Right lung (tissue), 10 donors: ENCODE measurements at places on chromosomes 12 and 14. TPM values are rescaled to one million over a fixed set of nuclear protein-coding genes. Genes with fewer than 3 reads are reported as not detected.

The CMTM5 gene
- 3.9 TPM for polyA plus RNA-seq

The NID2 gene
- polyA plus RNA-seq, result 191 TPM

The LALBA gene
- not detected for polyA plus RNA-seq

The EXD2 gene
- 28.0 TPM for polyA plus RNA-seq

The RNASE2 gene
- polyA plus RNA-seq, result 1.2 TPM

The PMCH gene
- polyA plus RNA-seq, result not detected

The SNAPC1 gene
- 12.5 TPM for polyA plus RNA-seq

The POTEM gene
- not detected for polyA plus RNA-seq

The ADCY4 gene
- 26.9 TPM for polyA plus RNA-seq

The GPR135 gene
- polyA plus RNA-seq, result 6.0 TPM

DNA sequence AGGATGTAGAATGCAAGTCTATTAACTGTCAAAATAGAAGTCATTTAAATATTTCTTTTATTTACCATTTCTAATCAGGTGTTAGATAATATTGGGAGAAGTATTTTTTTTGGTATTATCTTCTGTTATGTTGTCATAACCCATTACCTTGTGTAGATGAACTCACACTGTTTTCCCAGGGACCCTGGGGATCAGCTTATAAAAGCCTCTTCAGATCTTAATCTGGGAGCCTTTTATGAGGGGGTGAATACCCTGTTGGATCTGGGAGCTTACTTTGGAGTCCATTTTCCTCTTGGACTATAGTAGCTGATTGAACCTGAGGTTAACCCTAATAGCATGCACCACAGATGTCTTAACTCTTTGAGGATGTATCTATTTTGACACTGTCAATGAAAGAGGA lies 176.3 kb upstream of the ATP2B1 start:
- no peak for DNase-seq

- no peak for DNase-seq
These were observed 263.5 kb upstream of the USP15 start for GRCh38 chr12:61996717-61997116.

- no peak for DNase-seq
These were observed 73.7 kb upstream of the RAP1B start for GRCh38 chr12:68536885-68537485.

DNA sequence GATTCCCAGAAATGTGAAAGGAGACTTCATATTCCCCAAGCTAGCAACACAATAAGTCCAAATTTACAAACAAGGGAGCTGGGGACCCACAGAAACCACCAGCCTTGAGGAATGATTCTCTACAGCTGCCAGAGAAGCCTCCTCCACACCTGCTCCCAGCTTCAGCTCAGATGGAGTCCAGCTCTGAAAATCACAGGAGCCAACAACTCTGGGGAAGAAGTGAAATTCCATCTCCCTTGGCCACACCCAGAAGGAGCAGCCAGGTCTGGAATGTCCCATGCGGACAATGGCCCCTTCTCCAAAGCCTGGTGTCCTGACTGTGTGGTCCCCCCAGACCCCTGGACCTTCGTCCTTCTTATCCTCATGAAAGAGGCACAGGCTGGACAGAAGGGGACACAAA lies 45.4 kb downstream of the SYNE3 start:
- DNase-seq, result no peak

DNA sequence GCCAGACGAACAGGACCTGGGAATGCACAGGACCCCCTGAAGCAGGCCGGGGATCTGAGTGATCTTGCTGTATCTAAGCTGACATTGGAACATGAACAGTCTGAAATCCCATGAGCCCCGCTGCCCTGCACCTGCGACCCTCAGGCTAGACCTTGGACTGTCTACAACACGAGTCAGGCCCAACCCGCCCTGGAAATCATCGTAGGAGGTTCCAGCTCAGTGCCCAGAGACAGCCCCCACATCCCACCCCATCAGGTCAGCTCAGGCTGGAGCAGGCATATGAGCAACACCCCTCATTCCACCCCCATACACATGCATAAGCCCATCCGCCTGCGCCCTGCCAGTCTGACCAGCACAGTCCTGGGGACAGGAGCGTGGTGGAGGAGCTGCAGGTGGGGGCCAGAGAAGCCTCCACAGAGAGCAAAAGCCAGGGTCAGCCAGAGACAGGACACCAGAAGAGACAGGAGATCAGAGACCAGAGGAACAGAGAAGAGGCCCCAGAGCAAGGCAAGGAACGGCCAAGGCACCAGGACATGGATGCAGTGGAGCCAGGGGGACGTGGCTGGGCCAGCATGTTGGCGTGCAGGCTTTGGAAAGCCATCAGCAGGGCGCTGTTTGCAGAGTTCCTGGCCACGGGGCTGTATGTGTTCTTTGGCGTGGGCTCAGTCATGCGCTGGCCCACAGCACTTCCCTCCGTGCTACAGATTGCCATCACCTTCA lies at the start of gene AQP6:
Gene AQP6, plus strand, starts transcription at position 307 of the 720 bp plus-strand sequence. Its CDS starts 227 bp downstream, at position 534.
- no peak for DNase-seq

DNA sequence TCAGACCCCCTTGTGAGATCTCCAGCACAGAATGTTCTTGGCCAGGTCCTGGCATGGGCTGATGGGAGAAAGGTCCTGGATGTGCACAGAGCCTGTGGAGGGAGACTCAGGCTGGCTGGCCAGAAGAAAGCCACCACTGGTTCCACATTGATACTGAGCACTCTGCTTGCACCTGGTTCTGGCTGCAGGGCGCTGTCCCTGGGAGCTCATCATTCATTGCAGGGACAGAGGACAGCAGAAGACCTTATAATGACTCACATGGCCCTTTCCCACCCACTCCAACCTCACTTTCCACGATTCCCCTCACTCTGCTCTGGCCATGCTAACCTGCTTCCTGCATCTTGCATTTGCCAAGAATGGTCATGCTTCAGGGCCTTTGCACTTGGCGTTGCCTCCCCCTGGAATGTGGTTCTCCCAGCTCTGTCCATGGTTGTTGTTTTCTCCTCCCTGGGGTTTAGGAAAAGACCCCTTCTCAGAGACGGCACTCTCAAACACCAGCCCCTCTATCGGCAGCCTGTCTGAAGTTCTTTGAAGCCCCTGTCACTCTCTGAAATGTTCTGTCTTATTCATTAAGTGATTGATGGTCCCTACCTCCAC lies 10.3 kb downstream of the KRT7 start:
- DNase-seq, result no peak

DNA sequence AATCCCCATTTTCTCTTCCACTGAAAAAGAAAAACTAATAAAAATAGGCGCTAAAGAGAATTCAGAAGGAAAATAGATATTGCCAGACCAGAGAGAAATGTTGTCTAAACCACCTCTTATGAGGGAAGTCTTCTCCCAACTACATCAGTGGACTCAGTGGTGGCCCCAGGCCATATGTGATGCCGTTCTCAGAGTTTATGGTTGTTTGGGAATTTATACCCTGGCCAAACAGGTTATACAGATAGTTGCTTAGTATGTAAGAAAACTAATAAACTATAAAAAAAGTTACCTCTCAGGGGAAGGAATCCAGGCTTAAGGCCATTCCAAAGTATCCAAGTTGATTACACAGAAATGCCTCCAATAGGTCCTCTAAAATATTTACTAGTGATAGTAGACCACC lies 103.4 kb upstream of the RBM19 start:
- DNase-seq, result no peak

GRCh38 chr12:92362785-92363184 lies 217.1 kb upstream of the BTG1 start:
- no peak for DNase-seq

DNA sequence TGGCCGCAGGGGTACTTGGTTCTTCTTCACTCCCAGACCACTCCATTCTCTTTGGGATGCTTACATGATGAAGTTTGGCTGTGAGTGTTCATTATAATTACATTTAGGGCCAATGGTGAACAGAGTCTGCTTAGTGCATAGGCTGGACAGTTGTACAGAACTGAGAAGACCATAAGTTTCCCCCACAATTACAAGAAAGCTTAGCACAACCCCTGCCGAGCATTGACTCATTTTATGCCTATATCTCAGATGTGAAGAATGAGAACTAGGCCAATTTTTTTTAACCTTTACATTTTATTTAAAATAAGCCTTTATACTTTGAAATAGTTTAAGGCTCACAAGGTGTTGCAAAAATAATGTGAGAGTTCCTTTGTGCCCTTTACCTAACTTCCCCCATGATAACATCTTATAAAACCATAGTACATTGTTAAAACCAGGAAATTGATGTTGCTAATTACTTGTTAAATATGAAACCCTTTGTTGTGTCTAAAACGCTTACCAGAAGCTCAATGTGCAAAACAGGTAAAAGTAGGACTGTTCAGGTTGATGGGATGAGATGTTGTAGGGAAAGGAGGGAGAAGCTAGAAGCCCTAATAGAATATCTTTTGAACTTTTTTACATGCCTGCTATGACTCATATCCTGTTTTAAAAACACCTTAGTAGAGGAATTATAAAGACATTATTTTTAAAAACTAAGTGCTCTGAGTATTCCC lies 47.2 kb downstream of the ALDH1L2 start:
- no peak for DNase-seq

GRCh38 chr14:55124774-55125386 lies 4.2 kb upstream of the LGALS3 start:
- DNase-seq, result no peak

DNA sequence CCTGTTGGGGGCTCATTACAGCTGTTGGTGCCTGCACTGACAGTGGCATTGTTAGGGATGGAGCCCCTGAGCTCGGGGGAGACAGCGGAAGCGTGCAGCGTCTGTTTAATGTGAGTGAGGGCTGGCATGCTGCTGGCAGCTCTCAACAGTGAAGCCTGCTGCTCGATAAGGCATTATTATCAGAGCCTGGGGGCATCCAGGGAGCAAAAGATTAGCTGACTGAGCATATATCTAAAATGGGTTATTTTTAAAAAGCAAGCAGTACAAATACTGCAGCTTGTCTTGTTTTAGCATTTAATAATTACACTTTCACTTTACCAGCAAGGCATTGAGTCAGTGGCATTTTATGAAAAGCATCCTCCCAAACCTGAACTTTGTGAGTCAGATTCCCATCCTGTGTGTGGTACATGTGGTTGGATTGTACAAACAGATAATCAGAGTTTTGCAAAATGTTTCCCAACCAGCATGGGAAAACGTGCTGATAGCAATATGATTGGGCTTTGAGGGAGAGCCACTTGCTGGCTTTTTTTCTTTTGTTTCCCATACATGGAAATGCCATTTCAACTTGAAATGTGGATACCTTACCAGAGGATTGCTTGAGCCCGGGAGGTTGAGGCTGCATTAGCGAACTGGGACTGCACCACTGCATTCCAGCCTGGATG lies 150.8 kb downstream of the PRKCH start:
- no peak for DNase-seq

DNA sequence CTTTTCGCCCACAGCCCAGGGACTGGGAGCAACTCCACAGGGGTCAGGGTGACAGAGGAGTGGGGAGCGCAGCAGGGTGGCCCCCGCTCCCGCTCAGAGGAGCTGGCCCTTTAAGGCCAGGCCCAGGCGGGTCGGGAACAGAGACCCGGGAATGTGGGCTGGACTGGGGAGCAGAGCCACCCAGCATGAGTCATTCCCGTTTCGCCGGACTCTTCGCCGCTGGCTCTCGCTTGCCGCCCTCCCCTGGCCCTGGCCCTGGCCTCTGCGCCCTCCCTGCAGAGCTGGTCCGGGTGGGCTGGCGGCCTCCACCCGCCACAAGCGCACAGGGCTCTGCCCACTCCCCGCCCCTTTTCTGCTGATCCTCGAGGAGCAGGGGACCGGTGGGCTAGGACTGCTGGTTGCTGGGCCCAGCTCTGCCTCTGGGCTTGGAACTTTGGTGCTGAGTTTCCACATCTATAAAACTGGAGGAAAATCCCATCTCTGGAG lies 92.8 kb downstream of the NINJ2 start:
- no peak for DNase-seq

- no peak for DNase-seq
These were observed 19.6 kb downstream of the PELI2 start for GRCh38 chr14:56137849-56138248.

GRCh38 chr12:50728417-50728816 lies 35.5 kb upstream of the ATF1 start:
- no peak for DNase-seq
